Bone marrow (tissue), 2 donors: ENCODE measurements at places on chromosomes 3 and 15.

- no peak for DNase-seq
Measured at GRCh38 chr3:190204200-190204599, 83.5 kb upstream of the P3H2 start.

GRCh38 chr15:94856267-94856854, 625.0 kb downstream of the MCTP2 start:
- no peak for DNase-seq

DNA sequence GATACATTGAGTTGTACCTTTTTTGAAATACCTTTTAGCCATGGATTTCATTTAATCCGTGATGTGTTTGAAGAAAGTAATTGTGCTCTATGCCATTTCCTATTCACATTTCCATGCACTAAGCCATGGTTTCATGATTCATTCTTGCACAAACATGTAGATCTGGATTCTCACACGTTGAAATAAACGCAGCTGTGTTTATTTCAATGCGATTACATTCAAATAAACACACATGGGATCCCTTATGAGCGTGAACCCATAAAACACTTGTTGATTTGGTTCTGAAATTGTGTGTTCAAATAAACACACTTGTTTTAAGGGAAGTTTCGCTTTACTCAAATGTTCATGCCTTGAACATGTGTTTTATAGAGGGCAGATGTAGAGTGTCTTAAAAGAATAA, 39.2 kb downstream of the BBX start:
- no peak for DNase-seq

DNA sequence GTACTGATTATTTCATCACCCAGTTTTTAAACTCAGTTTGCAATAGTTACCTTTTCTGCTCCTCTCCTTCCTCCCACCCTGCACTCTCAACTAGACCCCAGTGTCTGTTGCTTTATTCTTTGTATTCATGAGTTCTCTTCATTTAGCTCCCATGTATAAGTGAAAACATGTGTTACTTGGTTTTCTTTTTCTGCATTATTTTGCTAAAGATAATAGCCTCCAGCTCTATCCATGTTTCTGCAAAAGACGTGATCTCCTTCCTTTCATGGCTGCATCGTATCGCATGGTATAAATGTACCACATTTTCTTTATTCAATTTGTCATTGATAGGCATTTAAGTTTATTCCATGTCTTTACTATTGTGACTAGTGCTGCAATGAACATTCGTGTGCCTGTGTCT, 79.0 kb downstream of the NAALADL2 start:
- no peak for DNase-seq

GRCh38 chr15:95226835-95227234, 995.5 kb downstream of the MCTP2 start:
- no peak for DNase-seq
